ENCODE measurements at places on chromosomes 12 and 14.

GRCh38 chr12:6954316-6955107 lies 3.4 kb downstream of the PTPN6 start:
- H3K4me1 ChIP-seq, result peaks cover 86% of the 10 kb centered on the region
- no peaks in the 10 kb centered on the region for H3K27me3 ChIP-seq
- peak overlapping the region; percentile 93 for H3K4me3 ChIP-seq

GRCh38 chr12:90801776-90802175 lies 153.2 kb downstream of the CCER1 start:
- no peaks in the 10 kb centered on the region for H3K27me3 ChIP-seq
- DNase-seq, result no peak
- no peaks in the 10 kb centered on the region for H3K36me3 ChIP-seq
- H3K27ac ChIP-seq, result no peak overlapping the region
- no peak overlapping the region for H3K4me3 ChIP-seq

GRCh38 chr12:79934281-79935020 lies 446 bp downstream of the PPP1R12A start:
- peaks cover 11% of the 10 kb centered on the region for H3K36me3 ChIP-seq
- no peak for DNase-seq
- H3K27me3 ChIP-seq, result no peaks in the 10 kb centered on the region
- H3K4me1 ChIP-seq, result peaks cover 17% of the 10 kb centered on the region

DNA sequence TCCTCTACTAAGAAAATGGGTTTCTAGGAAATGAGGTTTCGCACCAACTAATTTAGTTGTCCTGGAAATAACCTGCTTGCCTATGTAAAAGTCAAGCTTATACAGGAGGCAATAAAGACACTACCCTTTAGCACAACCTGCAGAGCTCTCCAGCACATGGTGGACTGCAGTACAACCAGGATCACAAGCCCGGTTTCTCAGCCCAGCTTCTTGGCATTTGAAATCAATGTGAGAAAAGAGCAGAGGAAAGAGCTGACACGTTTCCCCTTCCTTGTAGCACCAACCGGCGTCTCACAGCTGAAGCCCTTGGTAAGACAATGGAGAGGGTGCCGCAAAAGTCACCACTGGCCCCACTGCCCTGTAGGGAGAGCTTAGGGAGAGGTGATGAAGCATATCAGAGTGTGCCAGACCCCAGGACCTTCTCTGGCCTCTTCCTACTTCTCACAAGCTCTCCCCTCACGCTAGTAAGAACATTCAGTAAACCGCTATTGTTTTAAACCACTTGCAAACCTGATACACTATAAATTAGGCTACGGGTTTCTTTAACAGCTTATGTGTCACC lies 8.6 kb downstream of the SPTLC2 start:
- peak overlapping the region; percentile 62 for H3K4me3 ChIP-seq
- peaks cover 3% of the 10 kb centered on the region for H3K36me3 ChIP-seq
- peaks cover 25% of the 10 kb centered on the region for H3K4me1 ChIP-seq
- H3K27me3 ChIP-seq, result no peaks in the 10 kb centered on the region

DNA sequence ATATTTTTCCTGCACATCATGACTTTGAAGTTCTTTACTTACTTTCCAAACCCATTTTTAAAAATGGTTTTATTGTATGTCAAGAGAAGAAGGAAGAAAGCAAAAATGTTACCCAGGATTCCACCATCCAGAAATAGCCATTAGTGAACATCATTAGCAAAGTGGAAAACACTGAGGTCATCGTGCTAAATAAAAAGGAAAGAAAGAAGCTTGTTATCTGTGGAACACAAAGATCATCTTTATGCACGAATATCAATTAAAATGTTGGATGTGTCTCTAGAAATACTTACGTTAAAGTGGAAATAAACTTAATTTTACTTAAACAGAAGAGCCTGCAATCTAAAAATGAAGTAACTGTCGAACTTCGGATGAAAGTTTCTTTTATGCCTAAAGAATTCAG lies 27.3 kb downstream of the SFSWAP start:
- H3K4me3 ChIP-seq, result no peak overlapping the region
- no peak overlapping the region for H3K27ac ChIP-seq
- no peaks in the 10 kb centered on the region for H3K27me3 ChIP-seq
- no peak for DNase-seq

DNA sequence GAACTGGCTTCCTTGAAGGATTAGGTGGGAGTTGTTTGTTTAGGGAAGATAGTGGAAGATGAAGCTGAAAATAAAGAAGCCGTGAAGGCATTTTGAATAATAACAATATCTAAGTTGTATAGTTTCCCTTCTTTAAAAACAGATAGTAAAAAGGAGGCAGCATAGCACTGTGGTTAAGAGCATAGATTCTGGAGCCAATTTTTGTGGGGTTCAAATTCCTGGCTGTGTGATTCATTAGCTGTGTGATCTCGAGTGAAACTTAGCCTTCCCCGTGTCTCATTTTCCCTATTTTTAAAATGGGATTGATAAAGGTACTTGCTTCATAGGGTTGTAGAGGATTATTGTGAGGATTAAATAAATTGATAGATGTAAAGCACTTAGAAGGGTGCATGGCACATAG lies 104.5 kb downstream of the MYRFL start:
- DNase-seq, result no peak
- no peak overlapping the region for H3K27ac ChIP-seq
- peaks cover 30% of the 10 kb centered on the region for H3K4me1 ChIP-seq
- H3K4me3 ChIP-seq, result no peak overlapping the region
- H3K27me3 ChIP-seq, result no peaks in the 10 kb centered on the region
- H3K36me3 ChIP-seq, result no peaks in the 10 kb centered on the region

- DNase-seq, result no peak
- no peak overlapping the region for H3K27ac ChIP-seq
- H3K27me3 ChIP-seq, result no peaks in the 10 kb centered on the region
- H3K36me3 ChIP-seq, result peaks cover 8% of the 10 kb centered on the region
Observed at GRCh38 chr14:99420711-99421110, 59.9 kb downstream of the SETD3 start.

All from stimulated activated naive B cell treated with anti-CD40 and anti-IgM and Interleukin-4, amounts not matched to agents 10 μg/mL and 1 μg/mL and 100 μg/mL, for 72 hours (primary cell).